ENCODE measurements at places on chromosomes 4 and X. TPM values are rescaled to one million over a fixed set of nuclear protein-coding genes. Genes with fewer than 3 reads are reported as not detected.
A peak's percentile ranks its signal among the peaks of the same experiment; 100 is the strongest.

DNA sequence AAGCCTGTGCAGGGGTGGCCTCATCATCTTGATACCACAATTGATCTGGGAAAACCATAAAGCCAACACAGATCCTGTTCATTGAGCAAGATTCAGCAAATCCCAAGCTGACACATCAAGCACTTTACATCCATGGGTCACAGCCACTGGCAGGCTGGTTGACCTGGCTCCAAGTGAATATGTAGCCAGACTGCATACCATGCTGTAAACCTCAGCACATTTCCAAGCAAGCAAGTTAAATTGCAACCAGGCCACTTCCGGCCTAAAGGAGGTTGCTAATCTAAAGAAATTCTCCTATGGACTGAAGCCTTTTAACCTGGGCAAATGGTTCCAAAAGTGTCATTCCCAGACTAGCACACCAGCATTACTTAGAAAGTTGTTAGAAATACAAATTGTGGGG is 54.4 kb upstream of the USP26 start:
- peak; percentile 68 for DNase-seq

The SATL1 gene
- 0.07 TPM for total RNA-seq

- DNase-seq: no peak
These were observed 116.3 kb upstream of the C1GALT1C1 start for GRCh38 chrX:120746153-120746552.

GRCh38 chrX:49958727-49959485 is 36.5 kb downstream of the CLCN5 start:
- DNase-seq: no peak

DNA sequence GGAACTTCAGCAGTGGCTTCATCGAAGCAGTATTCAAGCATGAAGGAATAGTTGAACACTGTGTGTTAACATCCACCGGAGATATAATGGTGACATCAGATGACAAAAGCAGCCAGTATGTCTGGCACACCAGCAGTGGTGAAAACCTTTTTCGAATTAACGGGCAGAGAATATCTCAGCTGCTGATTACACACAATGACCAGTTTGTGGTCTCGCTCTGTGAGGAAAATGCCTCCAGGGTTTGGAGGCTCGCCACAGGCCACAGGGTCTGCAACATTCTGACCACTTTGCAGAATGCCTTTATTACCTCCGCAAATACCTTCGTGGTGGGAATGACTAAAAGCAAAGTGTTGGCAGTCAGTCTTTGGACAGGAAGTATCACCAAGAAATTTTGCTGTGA is 201.5 kb downstream of the NWD2 start:
- DNase-seq: peak; percentile 12

The OGT gene
- 71.7 TPM for total RNA-seq

The S100P gene
- 8.8 TPM for total RNA-seq

GRCh38 chr4:705278-706082 is at the start of gene PCGF3:
Gene PCGF3 (plus strand): TSS chr4:705832. CDS start chr4:733681, 27,849 bp downstream.
- peak; percentile 39 for DNase-seq

GRCh38 chr4:152090543-152090942 is 329.7 kb upstream of the GATB start:
- DNase-seq: no peak

The ADH1C gene
- total RNA-seq: 1.7 TPM

GRCh38 chrX:15310117-15310516 is 5.3 kb downstream of the ASB11 start:
- no peak for DNase-seq

- DNase-seq: no peak
These were observed 600 bp upstream of the BEX2 start for GRCh38 chrX:103311399-103311780.

DNA sequence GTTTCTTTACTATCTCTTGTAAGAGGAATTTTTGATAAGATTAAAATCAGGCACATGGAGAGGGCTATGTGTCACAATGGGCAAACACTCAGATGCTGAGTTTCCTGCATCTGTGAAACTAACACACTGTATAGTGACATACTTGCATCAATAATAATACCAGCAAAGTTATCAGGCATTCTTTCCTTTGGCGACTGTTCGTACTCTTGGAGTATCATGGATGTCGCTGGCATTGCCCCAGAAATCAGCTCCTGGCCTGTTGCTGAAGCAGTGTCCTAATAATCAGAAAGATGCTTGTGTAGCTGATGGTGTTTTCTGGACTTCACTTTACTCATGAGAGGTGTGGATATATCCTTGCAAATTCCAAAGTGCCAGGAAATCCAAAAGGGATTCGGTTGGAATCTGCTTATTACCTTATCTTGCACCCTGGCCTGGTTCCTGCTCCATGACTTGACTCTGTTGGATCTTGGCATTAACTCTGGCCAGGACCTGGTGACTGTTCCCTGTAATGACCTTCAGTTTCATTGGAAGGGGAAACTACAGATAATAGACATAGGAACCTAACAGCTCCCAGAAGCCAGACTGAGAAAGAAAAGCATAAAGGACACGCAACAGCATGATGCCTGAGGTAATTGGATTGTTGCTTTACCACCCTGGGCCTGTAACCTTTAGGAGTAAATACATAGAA is 762.5 kb upstream of the GRIA3 start:
- DNase-seq: no peak

DNA sequence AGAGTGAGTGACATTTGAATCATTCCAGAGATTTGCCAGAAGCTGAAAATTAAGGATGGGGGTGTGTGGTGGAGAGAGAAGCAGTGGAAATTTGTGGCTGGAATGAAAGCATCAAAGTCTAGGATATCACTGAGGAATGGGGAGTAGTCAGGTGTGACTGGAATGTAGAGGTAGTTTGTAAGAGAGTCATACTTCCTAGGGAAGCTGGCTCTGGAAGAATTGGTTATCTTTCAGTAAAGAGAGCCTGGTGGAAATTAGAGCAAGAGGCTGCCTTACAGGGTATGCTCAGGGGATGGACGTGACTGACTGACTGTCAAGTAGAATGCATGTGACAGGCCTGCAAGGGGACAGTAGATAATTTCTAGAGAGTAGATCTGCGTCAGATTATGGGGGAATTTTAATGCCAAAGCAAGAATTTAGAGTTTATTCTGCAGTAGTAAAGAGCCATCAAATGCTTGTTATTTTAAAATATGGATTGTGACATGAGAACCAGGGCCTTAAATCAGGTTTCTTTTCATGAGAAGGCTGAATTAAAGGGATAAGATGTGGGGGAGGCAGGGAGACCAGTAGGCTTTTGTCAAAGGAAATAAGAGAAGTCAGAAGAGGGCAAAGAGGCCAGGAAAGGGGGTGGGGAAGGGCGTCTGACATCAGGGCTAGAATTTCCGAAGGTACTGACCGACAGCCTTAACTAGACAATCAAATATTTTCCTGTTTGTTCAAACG is 109.9 kb downstream of the AFF1 start:
- peak; percentile 48 for DNase-seq

DNA sequence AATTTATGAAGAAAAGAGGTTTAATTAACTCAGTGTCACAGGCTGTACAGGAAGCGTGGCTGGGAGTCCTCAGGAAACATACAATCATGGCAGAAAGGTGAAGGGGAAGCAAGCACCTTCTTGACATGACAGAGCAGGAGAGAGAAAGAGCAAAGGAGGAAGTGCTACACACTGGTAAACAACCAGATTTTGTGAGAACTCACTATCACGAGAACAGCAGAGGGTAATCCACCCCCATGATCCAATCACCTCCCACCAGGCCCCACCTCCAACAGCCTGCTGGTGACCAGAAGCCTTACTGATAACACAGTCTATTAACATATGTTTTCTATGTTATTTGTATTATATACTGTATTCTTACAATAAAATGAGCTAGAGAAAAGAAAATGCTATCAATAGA is 254.8 kb downstream of the PCDH10 start:
- no peak for DNase-seq

DNA sequence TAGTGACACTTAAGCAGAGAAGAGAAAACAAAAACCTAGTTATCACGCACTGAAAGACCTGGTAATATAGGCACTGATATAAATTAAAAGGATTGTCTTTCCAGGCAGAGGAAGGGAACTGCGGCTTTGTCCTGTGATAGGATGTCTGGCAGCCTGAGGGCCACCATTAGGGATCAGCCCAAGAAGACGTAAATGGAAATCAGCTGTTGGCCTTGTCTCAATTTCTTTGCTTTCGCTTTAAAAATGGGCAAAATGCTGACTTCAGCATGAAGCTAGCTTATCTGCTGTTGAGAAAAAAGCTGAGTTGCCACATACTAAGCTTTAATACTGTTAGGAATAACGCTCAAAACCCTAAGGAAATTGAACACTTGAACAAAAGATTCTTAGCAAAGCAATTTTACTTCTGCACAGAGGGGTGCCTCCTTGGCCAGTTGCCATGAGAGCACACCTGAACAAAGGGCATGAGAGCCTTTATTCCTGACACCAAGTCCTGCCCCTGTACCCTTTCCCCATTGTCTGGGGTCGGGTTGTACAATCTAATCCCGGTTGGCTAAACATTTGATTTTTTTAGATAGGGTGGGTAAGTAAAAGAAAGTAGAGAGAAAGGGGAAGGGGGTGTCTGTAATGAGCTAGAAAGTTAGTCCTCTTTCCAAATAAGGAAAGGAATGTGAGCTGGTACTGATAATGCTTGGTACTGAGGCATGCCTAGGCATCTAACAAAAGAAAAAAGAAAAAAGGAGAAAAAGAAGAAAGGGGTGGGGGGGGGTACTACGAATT is 85.1 kb upstream of the UCP1 start:
- no peak for DNase-seq

GRCh38 chr4:1611501-1611870 is 72.6 kb downstream of the FAM53A start:
- DNase-seq: no peak

The MUC7 gene
- not detected for total RNA-seq

- no peak for DNase-seq
These were observed 366.5 kb downstream of the FAT4 start for GRCh38 chr4:125681240-125681639.

The ETFDH gene
- 10.5 TPM for total RNA-seq
